ENCODE measurements at places on chromosomes 11 and 22.

GRCh38 chr11:65867284-65868071, 5.1 kb downstream of the EFEMP2 start:
- no peak for DNase-seq

- DNase-seq: no peak
Measured at GRCh38 chr11:16382638-16383380, 26.5 kb upstream of the SOX6 start.

DNA sequence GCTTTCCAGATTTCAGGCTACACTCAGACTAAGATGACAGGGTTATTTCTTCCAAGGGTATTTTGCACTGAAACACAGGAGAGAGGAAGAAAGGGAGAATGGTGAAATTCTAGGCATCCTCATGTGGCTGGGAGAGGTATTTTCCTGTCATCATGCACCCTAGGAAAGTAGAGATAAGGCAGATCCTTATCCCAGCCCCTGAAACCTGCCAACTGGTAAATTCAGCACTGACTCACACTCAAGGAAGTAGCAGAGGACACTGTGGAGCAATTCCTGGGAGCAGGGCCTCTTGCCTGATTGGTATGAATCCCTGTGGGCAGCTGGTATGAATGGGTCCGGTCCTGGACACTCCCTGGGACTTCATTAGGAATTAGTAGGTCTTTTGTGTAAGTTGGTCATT, 37.6 kb upstream of the SLC5A1 start:
- no peak for DNase-seq

GRCh38 chr11:123069908-123070821, 8.2 kb upstream of the HSPA8 start:
- no peak for DNase-seq

DNA sequence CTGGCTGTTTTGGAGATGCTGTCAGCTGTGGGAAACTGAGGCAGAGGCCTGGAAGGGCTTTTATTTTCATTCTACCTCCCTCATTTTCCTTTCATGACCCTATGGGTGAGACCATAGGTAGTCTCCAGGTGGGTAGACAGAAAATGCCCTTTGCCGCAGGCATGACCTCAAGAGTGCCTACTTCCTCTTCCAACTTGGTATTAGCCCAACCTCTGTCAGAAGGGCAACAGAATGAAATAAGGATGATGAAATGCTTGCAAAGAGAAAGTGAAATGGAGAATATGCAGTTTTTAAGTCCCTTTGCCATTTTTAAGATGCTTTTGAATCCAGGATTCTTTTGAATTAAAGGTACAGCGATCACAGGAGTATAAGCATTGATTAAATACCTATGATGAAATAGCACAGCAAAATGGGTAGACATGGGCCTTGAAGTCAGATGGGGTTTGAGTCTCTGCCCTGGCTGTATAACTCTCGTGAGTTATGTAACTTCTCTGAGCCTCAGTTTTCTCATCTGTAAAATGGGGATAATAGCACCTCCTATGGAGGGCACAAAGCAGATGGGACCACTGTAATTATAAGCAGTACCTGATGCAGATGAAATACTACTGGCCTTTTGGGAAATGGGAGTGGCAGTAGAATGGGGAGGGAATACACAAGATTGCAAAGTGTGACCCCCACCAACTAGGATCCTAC, 3.7 kb downstream of the ASPHD2 start:
- no peak for DNase-seq

- DNase-seq: no peak
Measured at GRCh38 chr22:36079041-36079440, 50.4 kb upstream of the RBFOX2 start.

DNA sequence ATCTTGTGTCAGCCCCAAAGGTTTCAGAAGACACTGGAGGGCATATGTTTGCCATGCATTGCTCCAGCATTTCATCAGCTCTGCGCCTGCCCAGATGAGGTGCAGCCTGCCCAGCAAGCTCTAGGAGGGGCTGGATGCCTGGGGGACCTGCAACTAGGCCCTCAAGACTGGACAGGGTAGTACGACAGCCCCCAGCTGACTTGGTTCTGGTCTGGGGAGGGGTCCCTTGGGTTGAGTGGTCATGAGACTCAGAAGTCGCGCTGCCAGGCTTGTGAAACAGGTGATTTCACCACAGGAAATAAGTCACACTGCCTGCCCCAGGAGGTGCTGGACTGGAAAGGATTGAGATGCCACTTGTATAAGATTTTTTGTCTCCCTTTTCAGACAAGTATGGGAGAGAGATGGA, 23.4 kb downstream of the TPBGL start:
- no peak for DNase-seq

GRCh38 chr11:6219359-6219758, 14.0 kb downstream of the C11orf42 start:
- no peak for DNase-seq

DNA sequence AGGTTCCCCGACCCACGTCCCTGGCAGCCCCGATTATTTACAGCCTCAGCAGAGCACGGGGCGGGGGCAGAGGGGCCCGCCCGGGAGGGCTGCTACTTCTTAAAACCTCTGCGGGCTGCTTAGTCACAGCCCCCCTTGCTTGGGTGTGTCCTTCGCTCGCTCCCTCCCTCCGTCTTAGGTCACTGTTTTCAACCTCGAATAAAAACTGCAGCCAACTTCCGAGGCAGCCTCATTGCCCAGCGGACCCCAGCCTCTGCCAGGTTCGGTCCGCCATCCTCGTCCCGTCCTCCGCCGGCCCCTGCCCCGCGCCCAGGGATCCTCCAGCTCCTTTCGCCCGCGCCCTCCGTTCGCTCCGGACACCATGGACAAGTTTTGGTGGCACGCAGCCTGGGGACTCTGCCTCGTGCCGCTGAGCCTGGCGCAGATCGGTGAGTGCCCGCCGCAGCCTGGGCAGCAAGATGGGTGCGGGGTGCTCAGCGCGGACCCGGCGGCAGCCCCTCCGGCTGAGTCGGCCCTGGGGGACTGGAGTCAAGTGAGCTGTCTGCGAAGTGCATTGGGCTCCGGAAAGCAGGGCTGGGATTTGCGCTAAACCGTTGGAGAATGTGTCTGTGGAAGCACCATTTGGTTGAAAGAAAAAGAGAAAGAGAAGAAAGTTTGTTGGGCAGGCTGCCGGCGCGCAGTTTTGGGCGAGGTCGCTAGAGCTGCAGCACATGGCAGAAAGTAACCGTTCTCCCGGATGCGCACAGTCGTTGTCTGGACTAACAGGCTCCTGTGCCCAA, at the start of gene CD44:
TSS of gene CD44 (plus strand) at position 229 of the 779 bp plus-strand sequence. CDS start at position 362, 133 bp downstream.
- peak; percentile 84 for DNase-seq

GRCh38 chr11:17386331-17387084, 2.0 kb downstream of the KCNJ11 start:
- DNase-seq: peak; percentile 43

- DNase-seq: no peak
Measured at GRCh38 chr11:48001438-48002021, 21.2 kb downstream of the PTPRJ start.
